ENCODE measurements at places on chromosomes 2 and 18.

- DNase-seq = peak; percentile 17
Observed at GRCh38 chr2:126029316-126029715, 626.6 kb upstream of the GYPC start.

GRCh38 chr2:15730545-15731212 is 139.0 kb downstream of the DDX1 start:
- DNase-seq = no peak

DNA sequence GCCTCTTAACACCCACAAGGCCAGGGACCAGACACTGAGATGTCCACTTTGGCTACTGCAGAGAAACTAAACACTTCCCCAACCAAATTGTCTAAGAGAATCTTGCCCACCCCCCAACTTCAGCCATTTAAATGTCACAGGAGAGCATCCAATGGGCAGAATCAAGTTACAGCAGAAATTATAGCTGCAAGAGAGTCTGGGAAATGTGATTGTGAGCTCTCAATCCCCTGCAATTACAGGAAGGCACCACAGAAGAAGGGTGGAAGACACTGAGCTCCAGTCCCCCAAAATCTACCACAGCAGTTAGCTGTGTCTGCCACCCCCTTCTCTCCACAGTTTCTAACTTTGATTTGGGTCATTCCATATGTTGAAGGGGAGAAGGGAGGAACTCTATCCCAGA is 103.5 kb upstream of the ATL2 start:
- no peak for DNase-seq

- DNase-seq = peak; percentile 69
Observed at GRCh38 chr18:45626330-45627203, 11.3 kb downstream of the SLC14A2 start.

DNA sequence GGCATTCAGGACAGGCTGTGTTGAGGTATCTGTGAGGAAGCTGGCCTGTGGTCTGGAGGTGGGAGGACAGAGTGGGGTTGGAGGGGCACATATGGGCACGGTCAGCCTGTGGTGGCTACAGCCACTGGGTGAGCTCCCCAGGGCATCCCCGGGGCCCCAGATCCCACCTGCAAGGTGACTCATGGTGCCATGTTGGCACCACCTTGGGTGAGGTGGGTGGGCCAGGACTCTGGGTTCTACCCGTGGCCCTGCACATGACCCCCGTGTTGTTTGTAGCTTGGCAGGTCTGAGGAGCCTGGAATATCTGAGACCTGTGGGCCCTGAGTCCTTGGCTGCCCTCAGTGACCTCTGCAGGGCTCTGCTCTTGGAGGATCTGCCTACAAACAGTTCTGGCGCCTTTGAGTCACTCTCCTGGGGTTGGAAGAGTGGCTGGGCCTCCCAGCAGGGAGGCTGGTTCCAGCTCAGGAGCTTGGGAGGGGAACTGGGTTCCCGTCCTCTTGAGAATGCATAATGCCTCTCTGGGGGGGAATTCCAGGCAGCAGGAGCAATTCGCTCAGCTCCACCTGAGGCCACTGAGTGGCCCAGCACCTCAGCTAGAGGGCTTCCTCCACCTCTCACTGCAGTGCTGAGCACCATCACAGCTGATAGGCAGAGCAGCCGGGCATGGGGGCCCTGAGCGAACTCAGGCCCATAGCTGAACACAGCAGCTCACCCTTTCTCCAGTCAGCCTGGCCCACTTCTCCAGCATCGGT is 105.1 kb downstream of the DYSF start:
- peak; percentile 58 for DNase-seq

DNA sequence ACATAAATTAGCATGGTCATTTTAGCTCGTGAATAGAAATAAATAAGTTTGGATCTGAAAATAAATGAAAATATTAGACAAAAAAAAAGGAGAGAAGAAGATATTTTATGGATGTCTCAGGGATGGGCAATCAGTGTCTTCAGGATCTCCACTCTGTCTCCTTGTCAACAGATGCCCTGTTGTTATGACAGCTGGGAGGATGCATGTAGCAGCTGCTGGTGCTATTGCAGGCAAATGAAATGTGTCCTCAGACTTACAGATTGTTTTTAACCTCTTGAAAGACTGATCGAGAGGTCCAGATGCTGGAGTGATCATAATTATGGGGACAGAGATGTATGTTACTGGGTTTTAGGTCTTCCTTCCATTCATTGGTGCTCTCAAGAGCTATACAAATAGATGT is 24.7 kb upstream of the ARL4C start:
- DNase-seq = no peak

DNA sequence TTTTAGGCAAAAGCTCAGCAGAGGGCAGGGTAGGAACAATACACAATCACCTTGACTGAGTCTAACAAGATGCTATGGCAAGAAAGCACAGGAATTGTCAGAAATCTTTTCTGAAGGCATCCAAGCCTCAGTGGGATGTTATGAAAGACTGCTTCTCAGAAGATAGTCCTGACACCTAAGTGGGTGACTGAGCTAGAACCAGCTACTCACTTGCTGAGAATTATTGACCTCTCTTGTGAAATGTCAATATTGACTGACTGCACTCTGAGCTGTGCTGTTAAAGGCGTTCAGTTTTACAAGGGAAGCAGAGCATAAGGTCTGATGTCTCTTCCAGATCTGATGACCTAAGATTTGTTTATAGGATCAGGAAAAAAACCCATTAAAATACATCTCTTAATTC is 46.1 kb downstream of the TACR1 start:
- no peak for DNase-seq

DNA sequence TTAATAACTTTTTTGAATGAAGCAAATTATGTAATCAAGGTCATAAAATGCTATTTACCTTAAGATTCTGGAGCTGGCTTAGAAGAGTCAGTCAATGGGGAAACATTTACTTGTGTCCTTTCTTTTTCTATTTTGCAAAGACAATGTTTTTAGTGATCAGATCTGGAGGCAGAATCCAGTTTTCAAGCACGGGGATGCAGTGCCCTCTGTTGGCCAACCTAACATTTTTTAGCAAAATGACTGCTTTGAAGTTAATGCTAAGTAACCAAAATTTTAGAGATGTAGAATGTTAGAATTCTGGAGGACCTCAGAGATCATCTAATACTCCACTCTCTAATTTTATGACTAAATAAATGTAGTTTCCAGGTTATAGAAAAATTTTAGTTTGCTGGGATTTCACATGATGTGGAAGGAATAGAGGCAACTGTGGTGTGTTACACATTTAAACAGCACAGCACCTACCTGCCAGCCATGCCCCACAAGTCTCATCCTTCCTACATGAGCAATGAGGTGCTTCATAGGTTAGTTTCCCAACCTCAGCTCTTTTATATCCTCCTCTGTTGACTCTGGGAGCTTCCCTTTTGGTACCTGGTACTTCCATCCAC is 23.6 kb upstream of the SLC9A4 start:
- peak; percentile 36 for DNase-seq

- no peak for DNase-seq
Observed at GRCh38 chr2:8241317-8241716, 440.5 kb upstream of the ID2 start.

DNA sequence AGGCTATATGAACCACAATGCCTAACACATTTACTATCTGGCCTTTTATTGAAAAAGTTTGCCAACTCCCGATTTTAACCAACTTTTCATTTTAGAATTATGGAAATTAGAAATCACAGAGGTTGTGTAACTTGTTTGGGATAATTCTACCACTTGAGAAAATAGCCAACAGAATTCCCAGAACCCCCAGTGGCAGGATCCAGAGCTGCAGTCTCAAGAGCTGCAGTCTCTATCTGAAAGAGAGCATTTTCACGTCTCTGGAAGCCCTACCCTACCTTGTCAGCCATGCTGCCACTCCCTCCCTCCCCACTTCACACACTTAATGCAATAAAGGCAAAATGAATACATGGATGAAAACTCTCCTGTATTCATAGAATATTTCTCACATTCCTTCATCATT is 23.4 kb upstream of the TSPYL6 start:
- peak; percentile 45 for DNase-seq

DNA sequence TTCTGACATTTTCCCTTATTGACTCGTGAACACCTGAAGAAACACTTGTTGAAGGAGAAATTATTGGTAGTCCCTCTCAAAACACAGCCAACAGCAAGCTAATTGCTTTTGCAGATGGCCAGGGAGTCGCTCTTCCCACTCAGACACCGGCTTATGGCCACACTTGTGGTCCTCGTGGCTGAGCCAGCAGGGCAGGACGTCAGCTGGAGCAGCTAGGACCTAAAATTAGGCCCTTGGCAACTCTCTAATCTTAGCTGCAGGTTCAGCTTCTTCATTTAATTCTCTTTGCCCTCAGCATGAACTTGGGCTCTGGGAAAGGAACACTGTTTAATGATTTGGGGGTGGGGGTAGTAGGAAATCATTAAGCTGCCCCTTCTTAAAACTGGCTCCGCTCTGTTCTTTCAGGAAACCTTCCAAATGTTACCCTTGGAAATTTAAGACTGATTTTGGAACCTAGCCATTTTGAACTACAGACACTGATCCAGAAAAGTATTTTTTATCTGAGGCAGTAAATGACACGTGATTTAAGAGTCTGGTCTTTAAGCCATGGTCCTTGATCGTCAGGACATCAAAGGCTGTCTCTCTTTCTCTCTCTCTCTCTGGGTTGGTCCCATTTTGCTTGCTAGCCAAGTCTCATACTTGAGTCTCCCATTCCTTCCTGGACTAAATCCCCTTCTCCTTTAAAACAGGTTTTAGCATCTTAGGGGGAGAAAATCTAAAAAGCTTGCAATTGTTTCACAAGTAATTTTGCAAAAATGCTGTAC is 77.5 kb downstream of the CDK15 start:
- DNase-seq = no peak

GRCh38 chr2:199364153-199364552 is 93.6 kb downstream of the SATB2 start:
- DNase-seq = no peak

GRCh38 chr2:71256421-71256820 is 29.5 kb upstream of the PAIP2B start:
- no peak for DNase-seq

GRCh38 chr2:241412144-241412543 is 56.1 kb downstream of the FARP2 start:
- DNase-seq = no peak
